ENCODE measurements at places on chromosomes 6 and 20. TPM values are rescaled to one million over a fixed set of nuclear protein-coding genes. Genes with fewer than 3 reads are reported as not detected.

Gene MROH8
- 7.6 TPM for total RNA-seq

Gene SNX21
- 16.8 TPM for total RNA-seq

Gene ISM1
- total RNA-seq: 0.33 TPM

Gene HUS1B
- 0.59 TPM for total RNA-seq

Gene PTK7
- 101 TPM for total RNA-seq

DNA sequence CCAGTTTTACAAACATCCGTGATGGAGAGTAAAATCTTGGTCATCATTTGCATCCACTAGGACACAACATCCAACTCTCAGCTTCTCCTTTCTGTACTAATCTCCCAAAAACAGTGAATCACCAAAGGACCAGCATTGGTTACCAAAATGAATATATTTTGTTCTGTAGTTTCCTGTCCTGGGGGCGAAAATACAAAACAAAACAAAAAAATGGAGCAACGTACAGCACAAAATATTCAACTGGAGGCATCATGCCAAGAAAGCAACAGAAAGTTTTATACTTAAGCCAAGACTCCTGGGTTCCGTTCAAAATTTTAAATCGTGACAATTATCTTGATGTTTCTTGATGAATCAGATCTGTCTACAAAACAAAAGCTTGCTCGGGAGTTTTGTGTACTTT lies 126.6 kb upstream of the CCDC28A start:
- DNase-seq: no peak

DNA sequence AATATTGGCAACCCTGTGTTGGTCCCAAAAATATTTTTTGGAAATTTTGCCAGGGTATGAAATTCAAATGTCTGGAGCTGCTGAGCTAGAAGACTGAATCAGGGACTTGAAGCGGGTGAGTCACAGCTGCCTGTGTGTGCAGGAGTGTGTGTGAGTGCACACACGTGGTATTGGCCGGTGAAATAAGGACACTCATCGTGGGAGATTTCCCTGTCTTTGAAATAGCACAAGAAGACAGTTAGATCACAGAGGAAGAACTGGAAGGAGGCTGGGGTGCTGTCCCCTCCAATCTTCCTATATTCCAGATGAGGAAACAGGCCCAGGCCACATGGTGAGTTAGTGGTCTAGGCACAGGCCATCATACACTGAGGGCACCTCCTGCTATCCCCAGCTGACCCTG lies 123.8 kb upstream of the MLN start:
- DNase-seq: no peak

GRCh38 chr20:46857061-46857831 lies 37.4 kb upstream of the EYA2 start:
- DNase-seq: no peak

Measured in neural crest cell (in vitro differentiated cells).